CD4-positive, alpha-beta T cell treated with Interleukin-4 for 1 hour (primary cell): ENCODE measurements at places on chromosomes 5 and 9.
A peak's percentile ranks its signal among the peaks of the same experiment; 100 is the strongest.

DNA sequence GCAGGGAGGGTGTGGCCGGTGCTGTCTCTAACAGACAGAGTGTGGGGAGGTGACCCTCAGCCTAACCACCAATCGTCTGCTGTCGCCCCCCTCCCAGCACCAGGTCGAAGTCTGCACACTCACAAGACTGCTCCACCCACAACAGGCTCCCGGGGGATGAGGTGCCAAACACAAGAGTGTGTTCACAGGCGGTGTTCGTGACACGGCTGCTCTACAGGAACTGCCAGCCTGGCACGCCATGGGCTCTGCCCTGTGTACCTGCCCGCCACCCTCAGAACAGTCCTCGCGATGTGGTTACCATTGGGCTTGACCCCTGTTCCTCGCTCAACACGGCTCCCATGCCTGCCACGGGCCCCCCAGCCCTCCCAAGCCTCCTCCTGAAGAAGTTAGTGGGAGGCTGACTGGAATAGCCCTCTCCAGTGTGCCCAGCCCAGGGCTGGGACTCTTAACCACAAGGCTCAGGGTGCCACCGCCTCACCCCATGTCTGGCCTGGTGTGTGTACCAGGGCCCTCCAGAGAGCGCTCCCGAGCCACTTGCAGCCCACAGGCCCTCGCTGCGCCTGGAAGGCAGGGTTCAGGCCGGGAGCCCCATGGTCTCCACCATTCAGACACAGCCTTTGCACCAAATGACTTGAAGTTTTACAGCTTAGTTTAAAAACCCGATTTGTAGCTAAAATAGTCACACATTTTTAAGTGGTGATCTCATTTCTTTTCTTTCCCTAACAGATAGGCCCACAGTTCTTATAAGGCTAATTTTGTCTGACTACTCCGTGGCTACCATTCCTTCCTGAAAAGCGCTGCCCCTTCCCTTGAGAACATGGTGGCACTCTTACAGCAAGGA, 102.5 kb downstream of the CAMSAP1 start:
- no peak for DNase-seq

DNA sequence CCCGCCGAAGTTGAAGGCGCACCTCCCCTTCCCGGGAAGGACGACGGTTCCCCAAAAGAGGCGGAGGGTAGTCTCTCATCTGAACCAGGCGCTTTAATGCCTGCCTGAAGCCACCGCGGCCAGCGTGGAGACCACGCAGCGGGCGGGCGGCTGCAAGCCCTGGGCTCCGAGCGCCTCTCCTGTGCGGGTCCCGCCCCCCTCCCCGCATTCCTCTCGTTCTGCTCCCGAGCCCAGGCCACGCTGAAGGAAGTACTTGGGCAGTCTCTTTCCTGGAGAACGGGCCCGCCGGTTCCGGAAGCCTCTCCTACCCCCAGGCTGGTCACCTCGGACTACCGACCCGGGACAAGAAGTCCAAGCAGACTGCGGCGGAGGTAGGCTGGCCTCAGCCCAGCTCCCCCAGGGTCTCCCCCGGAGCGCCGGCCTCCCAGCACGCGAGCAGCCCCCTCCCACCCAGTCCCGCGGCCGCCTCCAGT, 571 bp downstream of the PPIC start:
- no peak for DNase-seq

DNA sequence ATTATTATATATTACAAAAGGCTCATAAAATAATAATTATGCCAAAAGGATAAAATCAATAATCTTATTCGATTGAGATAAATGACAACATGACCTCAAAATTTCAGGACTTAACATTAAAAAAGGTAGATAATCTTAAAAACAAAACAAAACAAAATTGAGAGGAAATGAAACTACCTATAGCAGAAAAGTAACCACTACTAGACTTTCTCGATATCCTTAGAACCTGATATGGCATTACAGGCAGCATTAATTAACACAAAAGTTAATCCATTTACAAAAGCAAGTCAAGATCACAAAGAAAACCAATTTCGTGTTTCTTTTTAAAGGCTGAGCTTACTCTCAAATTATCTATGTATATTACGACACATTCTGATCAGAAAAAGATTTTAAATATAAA, 29.9 kb downstream of the TMEM161B start:
- DNase-seq: no peak

- DNase-seq: no peak
These were observed 287.0 kb upstream of the TMEM161B start for GRCh38 chr5:88555674-88556073.

DNA sequence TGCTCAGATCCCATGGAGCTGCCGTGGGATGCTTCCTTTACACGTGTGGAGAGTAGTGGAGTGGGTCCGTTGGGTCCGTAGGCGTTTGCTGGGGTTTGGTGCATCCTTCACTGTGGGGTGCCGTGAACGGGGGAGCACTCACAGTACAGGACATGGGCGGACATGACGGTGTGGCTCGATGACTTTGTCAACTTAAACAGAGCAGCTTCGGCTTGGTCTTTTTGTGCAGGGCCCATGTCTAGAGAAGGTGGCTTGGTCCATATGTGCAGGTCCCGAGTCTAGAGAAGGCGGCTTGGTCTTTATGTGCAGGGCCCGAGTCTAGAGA, 26.4 kb upstream of the EXOC3 start:
- DNase-seq: no peak

- DNase-seq: no peak
These were observed 263.5 kb downstream of the NTRK2 start for GRCh38 chr9:84932915-84933527.

DNA sequence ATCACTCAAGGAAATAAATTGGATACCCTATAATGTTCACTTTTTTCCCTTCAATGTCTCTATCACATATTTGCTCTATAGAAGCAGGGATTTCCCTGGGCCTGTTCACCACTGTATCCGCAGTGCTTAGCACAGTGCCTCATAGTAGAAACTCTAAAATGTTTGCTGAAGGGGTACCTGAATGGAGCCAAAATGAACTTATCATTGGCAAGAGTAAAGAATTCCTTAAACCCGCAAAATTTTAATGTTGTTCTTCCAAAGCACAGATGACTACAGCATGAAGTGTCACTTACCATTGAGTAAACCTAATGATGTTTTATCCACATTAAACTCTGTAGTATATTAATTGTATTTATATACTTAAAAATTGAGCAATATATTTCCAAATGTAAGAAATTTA, 96.1 kb downstream of the JAKMIP2 start:
- DNase-seq: no peak

GRCh38 chr9:107309271-107309670, 26.2 kb downstream of the RAD23B start:
- peak; percentile 42 for DNase-seq

- DNase-seq: no peak
These were observed 45.6 kb downstream of the COL15A1 start for GRCh38 chr9:98989036-98990000.

DNA sequence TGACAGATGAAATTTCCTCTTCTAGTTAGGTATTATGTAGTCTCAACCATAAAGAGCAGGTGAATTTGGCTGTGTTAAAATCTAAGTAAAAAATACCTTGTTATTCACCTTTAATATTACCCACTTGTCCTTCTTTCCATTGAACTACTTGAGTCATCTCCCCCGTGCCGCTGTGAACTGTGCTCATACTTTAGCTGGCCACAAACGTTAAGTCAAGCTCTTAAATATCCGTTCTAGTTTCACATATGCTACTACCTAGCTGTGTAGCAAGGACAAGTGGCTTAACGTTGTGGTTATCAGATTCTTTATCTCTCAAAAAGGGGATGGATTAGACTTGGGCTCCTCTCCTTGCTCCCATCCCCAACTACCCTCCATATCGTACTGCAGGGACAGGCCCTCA, 110.4 kb downstream of the EFNA5 start:
- DNase-seq: no peak

DNA sequence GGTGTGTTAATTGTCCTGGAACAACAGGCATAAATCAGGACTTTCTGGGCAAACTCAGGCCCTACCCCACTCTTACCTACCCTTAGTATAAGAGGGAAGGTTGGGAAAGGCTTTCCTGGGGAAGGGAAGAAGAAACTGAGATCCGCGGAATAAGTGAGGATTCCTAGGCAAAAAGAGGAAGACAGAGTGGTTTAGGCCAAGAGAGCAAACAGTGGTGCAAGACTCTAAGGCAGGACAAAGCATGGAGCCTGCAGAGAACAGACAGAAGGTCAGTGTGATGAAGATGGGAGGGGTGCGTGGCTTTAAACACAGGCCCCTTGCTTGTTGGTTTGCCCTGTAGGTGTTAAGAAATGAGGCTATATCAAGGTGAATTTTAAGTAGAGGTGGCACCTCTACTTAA, 69.4 kb downstream of the TMC1 start:
- no peak for DNase-seq
